ENCODE measurements at places on chromosomes 12 and 14. TPM values are rescaled to one million over a fixed set of nuclear protein-coding genes. Genes with fewer than 3 reads are reported as not detected.

The COX8C gene
- not detected for total RNA-seq

The AACS gene
- total RNA-seq = 4.5 TPM

The SPATS2 gene
- 6.1 TPM for total RNA-seq

The LRRC10 gene
- not detected for total RNA-seq

The ERBB3 gene
- 53.6 TPM for total RNA-seq

The HOXC12 gene
- not detected for total RNA-seq

The GPR68 gene
- total RNA-seq = not detected

The CCDC38 gene
- 0.93 TPM for total RNA-seq

The SLC2A13 gene
- 11.7 TPM for total RNA-seq

The CMA1 gene
- not detected for total RNA-seq

The CHGA gene
- not detected for total RNA-seq

The BBS10 gene
- total RNA-seq = 5.3 TPM

The ADAMTS20 gene
- total RNA-seq = not detected

The PAPLN gene
- 0.88 TPM for total RNA-seq

The ABCD2 gene
- total RNA-seq = 0.25 TPM

DNA sequence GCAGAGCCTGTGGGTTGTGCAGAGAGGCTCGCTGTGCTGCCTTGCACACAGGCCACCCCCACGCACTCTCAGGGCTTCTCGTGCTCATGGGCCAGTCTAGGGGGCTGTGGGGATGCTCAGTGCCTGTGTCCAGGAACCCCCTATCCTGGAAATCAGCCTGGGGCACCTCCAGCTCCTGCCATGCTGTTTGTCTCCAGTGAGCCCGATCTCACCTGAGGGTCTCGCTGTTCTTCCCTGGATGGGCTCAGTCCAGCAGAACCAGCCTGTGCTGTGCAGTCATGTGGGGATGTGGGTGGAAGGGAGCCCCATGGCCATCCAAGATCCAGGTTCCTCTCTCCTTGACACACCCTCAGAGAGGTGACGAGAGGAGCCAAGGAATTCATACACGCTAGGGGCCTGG, 26.7 kb downstream of the SERPINA1 start:
- H3K4me1 ChIP-seq = no peaks in the 10 kb centered on the region
- no peak overlapping the region for H3K27ac ChIP-seq
- H3K27me3 ChIP-seq = no peaks in the 10 kb centered on the region
- H3K4me3 ChIP-seq = no peak overlapping the region
- no peaks in the 10 kb centered on the region for H3K36me3 ChIP-seq
- DNase-seq = no peak

DNA sequence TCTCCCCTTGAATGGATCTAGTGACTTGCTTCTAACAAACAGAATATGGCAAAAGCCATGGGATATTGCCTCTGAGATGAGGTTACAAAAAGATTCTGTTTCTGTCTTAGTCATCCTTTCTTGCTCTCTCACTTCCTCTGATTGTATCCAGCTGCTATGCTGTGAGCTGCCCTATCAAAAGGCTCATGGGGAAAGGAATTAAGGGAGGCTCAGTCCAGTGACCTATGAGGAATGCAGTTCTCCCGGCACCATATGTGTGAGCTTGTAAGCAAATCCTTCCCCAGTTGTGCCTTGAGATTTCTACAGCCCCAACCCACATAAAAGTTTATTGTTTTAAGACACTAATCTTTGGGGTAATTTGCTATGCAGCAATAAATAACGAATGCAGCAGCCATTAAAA, 183.1 kb downstream of the KLHL28 start:
- no peak overlapping the region for H3K4me3 ChIP-seq
- H3K27ac ChIP-seq = no peak overlapping the region
- no peaks in the 10 kb centered on the region for H3K27me3 ChIP-seq
- no peaks in the 10 kb centered on the region for H3K36me3 ChIP-seq
- no peak for DNase-seq

GRCh38 chr14:48390346-48390745, 714.9 kb upstream of the MDGA2 start:
- H3K4me1 ChIP-seq = no peaks in the 10 kb centered on the region
- no peaks in the 10 kb centered on the region for H3K27me3 ChIP-seq
- DNase-seq = no peak
- no peaks in the 10 kb centered on the region for H3K36me3 ChIP-seq
- no peak overlapping the region for H3K4me3 ChIP-seq
- no peak overlapping the region for H3K27ac ChIP-seq

GRCh38 chr14:102508410-102508773, 1.2 kb downstream of the ANKRD9 start:
- H3K36me3 ChIP-seq = no peaks in the 10 kb centered on the region
- no peak for DNase-seq
- peak overlapping the region; percentile 76 for H3K27ac ChIP-seq
- H3K4me1 ChIP-seq = no peaks in the 10 kb centered on the region

- H3K36me3 ChIP-seq = no peaks in the 10 kb centered on the region
- H3K27ac ChIP-seq = no peak overlapping the region
- H3K27me3 ChIP-seq = no peaks in the 10 kb centered on the region
- H3K4me3 ChIP-seq = no peak overlapping the region
- DNase-seq = no peak
Measured at GRCh38 chr14:96320605-96321004, 42.5 kb downstream of the ATG2B start.

- peak; percentile 89 for DNase-seq
- peak overlapping the region; percentile 47 for H3K27ac ChIP-seq
- H3K4me1 ChIP-seq = peaks cover 11% of the 10 kb centered on the region
Measured at GRCh38 chr12:56978397-56979138, 21.2 kb upstream of the RDH16 start.

- no peak overlapping the region for H3K27ac ChIP-seq
- H3K36me3 ChIP-seq = no peaks in the 10 kb centered on the region
Measured at GRCh38 chr12:68536885-68537485, 73.7 kb upstream of the RAP1B start.

DNA sequence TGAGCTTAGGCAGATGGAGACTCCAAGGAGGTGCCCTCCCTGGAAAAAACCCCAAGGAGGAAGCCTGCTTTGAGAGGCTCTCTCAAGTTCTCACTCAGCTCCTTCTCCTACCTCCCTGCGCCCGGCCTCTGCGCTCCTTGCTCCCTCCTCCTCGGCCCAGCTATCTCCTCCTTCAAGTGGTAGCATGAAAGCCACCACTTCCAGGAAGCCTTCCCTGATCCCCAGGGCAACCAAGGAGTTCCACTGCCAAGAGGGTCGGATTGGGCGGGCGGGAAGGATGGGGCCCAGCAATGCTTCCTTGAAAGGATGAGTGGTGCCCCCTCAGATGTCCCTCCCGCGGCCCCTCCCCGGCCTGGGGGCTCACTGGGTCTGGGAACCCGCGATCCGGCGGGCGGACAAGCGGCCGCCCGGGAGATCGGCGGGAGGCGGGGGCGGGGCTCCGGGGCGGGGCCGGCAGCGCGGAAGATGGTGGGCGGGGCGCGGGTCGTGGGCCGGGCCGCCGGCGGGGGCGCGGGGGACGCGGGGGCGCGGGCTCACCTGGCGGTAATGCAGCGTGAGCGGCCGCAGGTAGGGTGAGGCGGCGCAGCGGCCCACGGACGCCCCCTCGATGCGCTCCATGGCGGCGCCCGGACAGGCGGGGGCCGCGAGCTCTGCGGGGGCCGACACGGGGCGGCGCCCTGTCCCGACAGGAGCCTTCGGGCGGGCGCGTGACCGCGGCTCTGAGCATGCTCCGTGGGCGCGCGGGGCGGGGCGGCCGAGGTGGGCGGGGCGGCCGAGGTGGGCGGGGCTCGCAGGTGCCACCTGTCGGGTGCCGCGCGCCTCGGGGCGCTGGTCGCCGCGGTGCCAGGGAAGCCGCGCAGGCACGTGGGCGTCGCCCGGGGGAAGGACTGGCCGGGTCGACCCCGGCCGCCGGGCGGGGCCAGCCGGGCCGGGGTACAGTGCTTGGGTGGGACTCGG, at the start of gene NUDT14:
Gene NUDT14 (minus strand): TSS at position 721 of the 957 bp plus-strand sequence. CDS start 103 bp downstream, at position 618.
- H3K4me1 ChIP-seq = no peaks in the 10 kb centered on the region
- DNase-seq = peak; percentile 87

DNA sequence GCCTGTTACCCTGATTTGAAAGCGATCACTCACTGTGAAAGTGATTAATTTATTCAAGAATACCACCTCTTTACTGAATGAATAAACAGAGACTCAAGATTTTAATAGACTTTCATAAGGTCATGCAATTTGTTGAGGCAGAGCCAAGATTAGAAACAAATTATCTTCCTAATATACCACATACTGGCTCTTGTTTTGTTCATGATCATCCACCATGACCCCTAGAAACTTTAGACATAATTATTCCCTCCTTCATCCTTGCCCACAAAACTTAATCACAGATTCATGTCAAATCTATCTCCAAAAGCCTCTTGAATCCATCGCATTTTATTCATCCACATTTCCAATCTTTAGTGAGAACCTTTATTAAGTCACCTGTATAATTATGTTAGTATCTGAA, 152.3 kb downstream of the ATXN7L3B start:
- no peak overlapping the region for H3K27ac ChIP-seq
- H3K4me3 ChIP-seq = no peak overlapping the region
- no peak for DNase-seq
- H3K27me3 ChIP-seq = no peaks in the 10 kb centered on the region
- no peaks in the 10 kb centered on the region for H3K4me1 ChIP-seq

DNA sequence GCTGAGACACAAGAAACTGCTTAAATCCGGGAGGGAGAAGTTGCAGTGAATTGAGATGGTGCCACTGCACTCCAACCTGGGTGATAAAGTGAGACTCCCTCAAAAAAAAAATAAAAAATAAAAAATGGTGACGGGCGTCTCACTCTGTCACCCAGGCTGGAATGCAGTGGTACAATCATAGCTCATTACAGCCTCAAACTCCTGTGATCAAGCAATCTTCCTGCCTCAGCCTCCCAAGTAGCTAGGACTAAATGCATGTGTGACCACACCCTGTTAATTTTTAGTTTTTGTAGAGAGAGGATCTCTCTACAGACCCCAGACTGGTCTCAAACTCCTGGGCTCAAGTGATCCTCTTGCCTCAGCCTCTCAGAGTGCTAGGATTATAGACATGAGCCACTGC, 9.1 kb downstream of the SNX6 start:
- no peak overlapping the region for H3K27ac ChIP-seq
- H3K27me3 ChIP-seq = no peaks in the 10 kb centered on the region
- no peaks in the 10 kb centered on the region for H3K36me3 ChIP-seq
- H3K4me3 ChIP-seq = no peak overlapping the region

DNA sequence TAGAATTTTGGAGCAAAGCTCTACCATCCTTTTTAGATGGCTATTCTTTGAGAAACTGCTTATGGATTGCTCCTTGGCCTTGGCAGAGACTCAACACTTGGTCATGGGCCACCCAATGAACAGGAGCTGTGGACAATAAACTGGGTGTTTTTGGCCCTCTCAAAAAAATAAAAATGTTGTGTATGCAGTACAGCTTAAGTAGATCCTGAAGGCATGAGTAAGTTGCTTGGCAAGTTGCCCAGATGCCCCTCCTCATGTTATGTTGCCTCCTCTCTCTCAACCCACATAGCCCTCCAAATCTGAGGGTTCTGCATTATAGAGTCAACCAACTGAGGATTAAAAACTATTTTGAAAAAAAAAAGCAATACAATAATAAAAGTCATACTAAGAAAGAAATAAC, 124.9 kb downstream of the ATP23 start:
- no peaks in the 10 kb centered on the region for H3K36me3 ChIP-seq
- H3K4me3 ChIP-seq = no peak overlapping the region
- no peak overlapping the region for H3K27ac ChIP-seq

DNA sequence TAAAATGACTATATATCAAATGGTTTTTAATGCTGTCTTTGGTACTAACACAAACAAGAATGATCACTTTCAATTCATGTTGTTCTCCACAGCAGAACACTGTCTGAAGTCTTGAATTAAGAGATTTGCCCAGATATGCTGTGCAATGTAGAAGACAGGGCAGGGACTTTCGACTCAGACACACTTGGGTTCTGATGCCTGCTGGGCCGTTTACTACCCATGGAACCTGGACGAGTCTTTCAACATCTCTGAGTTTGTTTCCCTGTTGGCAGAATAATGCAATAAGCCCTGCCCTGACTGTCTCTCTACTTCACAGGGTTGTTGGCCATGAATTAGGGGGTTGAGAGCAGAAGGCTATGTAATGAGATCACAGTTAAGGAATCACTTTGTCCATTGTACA, 162.6 kb upstream of the TMPO start:
- DNase-seq = no peak
- no peaks in the 10 kb centered on the region for H3K27me3 ChIP-seq
- H3K36me3 ChIP-seq = no peaks in the 10 kb centered on the region

GRCh38 chr12:12480074-12480473, 82.6 kb downstream of the DUSP16 start:
- H3K36me3 ChIP-seq = no peaks in the 10 kb centered on the region
- no peak overlapping the region for H3K27ac ChIP-seq
- H3K27me3 ChIP-seq = no peaks in the 10 kb centered on the region

DNA sequence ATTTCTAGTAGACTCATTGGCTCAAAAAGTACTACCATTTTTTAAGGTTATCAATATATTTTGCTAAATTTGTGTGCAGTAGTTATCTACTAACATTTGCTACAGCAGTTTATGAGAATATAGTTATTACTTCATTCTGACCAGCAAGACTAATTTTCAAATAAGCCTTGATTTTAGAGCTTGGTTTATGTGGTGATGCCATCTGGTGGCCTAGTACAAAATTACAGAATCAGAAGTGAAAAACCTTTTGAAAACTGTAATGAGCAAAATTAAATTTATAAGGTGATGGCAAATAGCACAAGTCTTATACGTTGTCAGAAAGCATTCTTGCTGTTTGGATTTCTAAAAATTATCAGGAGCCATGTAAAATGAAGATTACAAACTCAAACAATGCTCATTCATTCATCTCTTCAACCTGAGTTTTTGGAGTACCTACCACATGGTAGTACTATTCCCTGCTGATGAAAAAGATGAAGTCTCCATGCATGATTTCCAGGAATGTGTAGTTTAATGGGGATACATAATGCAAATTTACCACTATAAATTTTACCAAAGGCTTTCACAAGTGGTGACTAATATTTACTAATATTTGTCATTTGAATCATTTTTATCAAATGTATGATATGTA, 51.0 kb downstream of the MAGOHB start:
- no peak overlapping the region for H3K4me3 ChIP-seq
- H3K36me3 ChIP-seq = no peaks in the 10 kb centered on the region
- no peaks in the 10 kb centered on the region for H3K4me1 ChIP-seq
- DNase-seq = no peak

DNA sequence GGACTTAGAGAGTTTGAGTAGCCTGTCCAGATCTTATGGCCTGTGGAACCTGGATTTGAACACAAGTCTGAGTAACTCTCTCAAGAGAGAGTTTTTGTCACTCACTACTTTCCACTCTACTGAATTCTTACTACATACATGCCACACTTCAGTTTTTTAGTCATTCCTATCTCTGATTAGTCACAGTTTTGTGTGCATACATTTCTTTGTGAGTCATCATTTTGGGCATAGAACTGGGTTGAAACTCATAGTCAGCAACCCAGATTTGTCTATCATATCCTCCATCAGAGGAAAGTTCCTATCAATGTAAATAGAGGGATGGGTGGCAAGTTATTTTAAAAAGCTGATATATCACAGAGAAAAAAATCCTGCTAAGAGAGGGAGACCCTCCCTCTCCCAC, 42.9 kb downstream of the FLRT2 start:
- no peak for DNase-seq
- H3K27me3 ChIP-seq = no peaks in the 10 kb centered on the region
- no peak overlapping the region for H3K27ac ChIP-seq
- no peaks in the 10 kb centered on the region for H3K4me1 ChIP-seq
- H3K36me3 ChIP-seq = no peaks in the 10 kb centered on the region
